Stimulated activated CD4-positive, alpha-beta T cell treated with anti-CD3 and anti-CD28 coated beads, Interleukin-12 subunit alpha, Interleukin-12 subunit beta, amount 100 ng/mL, for 4 hours (primary cell): ENCODE measurements at places on chromosomes 4 and X.

DNA sequence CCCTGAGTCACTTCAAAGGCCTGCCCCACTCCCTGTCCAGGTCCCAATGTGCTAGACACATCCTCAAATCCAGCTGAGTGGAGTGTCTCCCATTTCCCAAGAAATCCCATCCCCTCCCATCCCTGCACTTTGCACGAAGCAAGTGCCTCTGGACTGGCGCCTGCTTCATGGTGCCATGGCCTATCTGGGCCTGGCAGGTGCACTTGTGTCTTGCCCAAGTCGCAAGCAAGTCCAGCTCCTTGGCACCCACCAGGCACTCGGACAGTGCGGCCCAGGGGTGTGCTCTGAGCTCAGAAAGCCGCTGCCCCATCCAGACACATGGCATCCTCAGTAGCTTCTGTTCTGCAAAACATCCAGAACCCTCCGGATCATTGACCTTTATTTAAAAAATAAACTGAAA lies 97.4 kb downstream of the DCTD start:
- no peak for DNase-seq

DNA sequence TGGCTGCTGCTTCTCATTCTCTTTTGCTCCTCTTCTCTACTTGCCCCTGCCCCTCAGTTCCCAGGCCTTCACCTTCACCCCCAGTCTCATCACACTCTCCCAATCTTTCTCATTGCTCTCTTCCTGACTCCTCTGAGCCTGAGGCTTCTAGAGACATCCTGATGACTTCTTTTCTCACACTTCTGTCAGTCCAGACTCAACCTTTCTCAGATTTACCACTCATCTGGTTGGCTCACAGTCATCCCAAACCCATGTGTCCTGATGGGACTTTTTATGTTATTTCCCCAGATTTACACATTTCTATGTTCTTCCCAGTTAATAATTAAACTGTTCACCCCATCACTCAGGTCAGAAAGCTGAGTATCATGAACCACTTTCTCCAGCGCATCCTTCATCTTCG lies 68.0 kb downstream of the TMA16 start:
- DNase-seq = no peak

DNA sequence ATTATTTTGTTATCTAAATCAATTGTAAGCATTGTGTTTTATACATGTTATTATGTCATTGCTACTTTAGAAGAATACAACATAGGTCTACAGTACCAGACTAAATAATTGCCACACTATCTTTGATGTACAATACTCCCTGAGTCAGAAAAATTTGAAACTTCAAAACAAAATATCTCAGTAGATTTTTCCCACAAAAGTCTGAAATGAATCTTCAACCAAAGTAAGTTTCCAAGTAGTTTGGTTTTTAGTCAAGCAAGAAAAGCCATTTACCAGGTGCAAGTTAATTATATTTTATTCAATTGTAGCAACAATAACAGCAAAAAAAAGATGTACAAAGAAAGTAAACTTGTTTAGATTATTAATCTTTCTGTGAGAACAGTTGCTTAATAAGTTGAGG lies 11.4 kb upstream of the PARM1 start:
- DNase-seq = no peak

DNA sequence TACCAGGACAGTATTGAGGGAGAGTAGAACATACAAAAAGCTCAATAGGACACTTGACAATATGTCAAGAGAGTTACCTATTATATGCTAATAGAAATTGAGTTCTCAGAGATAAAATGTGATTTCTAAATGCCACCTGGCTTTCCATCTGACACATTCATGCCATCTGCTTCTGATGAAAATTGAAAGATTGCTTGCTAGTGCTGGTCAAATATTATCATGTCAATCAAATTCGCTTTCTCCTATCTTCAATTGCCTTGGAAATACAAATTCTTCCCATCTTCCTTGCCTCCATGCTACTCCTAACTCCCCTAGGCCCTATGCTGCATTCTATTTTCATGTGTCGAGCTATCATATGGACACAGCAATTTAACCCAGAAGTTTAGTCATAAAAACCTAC lies 1076.9 kb downstream of the ARAP2 start:
- DNase-seq = no peak

DNA sequence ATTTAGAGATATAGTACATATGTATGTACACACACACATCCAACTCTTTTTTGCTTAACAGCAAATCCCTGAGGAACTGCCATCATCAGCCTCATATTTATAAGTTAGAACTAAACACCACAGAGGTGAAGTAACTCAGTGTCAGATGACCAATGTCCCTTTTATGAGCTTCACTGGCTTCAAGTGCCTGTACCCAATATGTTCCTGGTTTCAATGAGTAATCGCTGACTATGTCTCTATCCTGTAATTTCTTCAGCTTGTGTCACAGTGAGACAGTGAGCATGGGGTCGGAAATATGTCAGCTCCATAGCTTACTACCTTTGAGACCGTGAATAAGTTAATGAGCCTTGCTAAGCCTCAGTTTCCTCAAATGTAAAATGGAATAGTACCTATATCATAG lies 136.2 kb upstream of the RASGEF1B start:
- DNase-seq = no peak

DNA sequence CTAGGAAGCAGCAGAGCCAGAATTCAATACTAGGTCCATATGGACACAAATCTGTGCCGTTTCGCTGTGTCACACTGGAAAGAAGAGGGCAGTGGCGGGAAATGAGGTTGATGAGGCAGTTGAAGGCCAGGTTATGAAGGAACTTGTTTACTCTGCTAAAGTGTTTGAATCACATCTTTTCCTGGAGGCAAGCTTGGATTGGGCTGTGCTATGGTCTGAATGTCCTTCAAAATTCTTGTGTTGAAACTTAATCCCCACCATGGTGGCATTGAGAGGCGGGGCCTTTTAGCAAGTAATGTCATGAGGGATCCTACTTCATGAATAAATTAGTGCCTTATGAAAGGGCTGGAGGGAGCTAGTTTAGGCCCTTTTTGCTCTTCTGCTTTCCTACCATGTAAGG lies 2.1 kb upstream of the ERCC6L start:
- no peak for DNase-seq

DNA sequence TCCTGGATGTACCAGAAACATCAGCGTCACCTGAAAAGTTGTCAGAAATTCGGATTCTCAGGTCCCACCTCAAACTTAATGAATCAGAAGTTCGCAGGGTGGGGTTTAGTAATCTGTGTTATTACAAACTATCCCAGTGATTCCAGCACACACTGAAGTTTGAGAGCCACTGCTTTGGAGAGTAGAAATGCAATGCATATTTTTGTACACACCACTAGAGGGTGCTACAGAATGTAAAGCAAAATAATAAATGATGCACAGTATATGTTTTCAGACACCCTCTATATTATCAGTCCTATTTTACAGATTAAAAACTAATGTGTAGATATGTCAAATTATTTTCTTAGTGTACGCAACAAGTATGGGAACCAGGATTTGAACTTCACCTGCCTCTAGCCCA lies 2.4 kb upstream of the MORF4L2 start:
- no peak for DNase-seq

GRCh38 chr4:144801731-144802130 lies 155.8 kb downstream of the HHIP start:
- DNase-seq = no peak

DNA sequence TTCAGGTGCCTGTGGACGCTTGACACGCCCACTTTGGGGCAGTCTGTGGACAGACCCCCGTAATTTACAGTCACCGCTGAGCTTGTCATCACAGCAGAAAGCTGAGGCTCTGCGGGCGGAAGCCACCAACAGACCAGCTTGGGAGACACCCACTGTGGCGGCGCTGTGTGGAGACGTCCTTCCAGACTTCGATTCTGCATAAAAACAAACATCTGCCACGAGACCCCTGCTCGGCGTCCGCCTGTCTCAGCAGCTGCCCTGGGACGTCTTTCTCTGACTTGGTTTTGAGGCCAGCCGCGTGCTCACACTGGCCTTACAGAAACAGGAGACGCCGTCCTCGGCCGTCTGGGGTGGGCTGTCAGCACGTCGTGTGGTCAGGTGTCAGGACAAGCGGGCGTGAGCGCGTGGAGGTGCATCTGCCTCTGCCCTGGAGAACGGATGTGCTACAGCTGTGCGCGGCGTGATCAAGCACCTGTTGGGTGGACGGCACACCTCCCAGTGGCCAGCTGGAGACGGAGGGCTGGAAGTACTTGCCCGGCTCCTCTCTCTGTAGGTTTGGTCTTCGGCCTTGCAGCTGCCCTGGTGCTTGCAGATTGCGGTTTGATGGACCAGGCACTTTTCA lies 37.5 kb downstream of the PIGG start:
- DNase-seq = no peak

GRCh38 chr4:171340258-171340657 lies 472.9 kb upstream of the GALNTL6 start:
- DNase-seq = no peak

GRCh38 chrX:614136-614535 lies 16.5 kb upstream of the SHOX start:
- DNase-seq = no peak
